Activated T-cell treated with anti-CD3 and anti-CD28 coated beads, Interleukin-2, amount 50 U/mL, for 48 hours (primary cell): ENCODE measurements at places on chromosomes 4 and X.

- peak; percentile 18 for DNase-seq
Measured at GRCh38 chr4:41747230-41748055, 1.1 kb downstream of the PHOX2B start.

GRCh38 chr4:8427761-8428287, 12.7 kb downstream of the ACOX3 start:
- DNase-seq, result no peak

DNA sequence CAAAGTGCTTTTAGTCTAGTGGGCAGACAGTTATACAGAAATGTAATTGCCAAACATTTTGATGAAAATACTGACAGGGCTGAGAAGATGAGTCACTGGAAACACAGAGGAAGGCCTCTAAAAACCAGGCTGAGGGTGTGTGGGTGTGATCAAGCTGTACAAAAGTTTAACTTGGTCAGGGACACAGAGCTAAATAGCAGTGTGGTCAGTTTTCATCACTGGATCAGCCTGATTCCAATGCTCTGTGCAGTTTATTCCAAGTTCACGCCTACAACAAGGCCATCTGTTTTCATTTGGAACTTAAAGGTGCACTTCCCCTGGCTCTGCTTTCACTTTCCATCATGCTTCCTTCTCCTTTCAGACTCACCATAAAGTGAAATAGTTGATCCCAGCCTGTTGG, 10.6 kb downstream of the CENPVL3 start:
- DNase-seq, result peak; percentile 21

DNA sequence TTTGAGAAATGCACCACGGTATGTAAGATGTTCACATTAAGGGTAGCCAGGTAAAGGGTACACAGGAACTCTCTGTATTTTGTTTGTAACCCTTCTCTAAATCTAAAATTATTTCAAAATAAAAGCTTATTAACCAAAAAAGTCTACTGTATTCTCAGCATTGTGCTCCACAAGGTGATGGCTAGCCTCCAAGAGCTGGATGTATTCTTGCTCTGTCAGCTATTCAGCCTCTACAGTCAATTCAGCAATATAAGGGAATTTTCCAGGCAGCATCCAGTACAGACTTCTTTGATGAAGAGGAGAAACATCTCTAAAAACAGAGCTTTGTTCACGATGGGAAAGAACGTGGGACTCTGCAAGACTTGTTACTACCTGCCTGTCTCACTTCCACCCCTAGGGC, 63.5 kb upstream of the MAOA start:
- no peak for DNase-seq

DNA sequence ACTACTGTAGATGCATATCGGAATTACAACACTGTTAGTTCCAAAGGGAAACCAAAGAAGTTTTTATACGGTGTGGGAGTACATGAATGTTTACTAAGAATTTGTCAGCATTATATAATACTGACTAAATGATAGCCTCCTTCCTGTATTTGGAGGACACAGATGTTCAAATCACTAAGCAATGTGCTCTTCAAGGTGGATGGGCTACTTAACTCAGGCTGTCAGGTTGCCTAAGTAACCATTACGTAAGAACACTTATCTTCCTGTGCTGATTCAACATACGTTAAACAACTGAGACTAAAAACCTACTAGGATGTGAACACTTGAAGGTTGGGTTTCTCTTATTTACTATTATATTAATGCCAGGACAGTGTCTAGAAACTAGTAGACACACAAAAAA, 81.9 kb upstream of the HPGD start:
- no peak for DNase-seq

- no peak for DNase-seq
Measured at GRCh38 chrX:145178268-145178667, 69.0 kb upstream of the SPANXN1 start.

GRCh38 chr4:26176598-26177149, 144.1 kb upstream of the RBPJ start:
- no peak for DNase-seq

DNA sequence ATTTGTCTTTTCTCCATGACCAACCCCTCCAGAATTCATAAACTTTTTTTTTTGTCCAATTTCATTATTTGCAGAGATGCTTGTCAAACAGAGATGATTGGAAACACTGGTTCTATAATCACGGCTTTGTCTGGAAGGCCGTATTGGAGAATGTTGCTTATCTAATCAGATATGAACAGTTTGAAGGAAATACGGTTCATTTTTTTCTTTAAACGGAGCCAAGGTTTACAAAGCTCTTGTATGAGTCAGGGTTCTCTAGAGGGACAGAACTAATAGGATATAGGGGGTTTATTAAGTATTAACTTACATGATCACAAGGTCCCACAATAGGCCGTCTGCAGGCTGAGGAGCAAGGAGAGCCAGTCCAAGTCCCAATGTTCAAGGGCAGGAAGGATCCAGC, 1415.8 kb downstream of the C4orf33 start:
- no peak for DNase-seq

DNA sequence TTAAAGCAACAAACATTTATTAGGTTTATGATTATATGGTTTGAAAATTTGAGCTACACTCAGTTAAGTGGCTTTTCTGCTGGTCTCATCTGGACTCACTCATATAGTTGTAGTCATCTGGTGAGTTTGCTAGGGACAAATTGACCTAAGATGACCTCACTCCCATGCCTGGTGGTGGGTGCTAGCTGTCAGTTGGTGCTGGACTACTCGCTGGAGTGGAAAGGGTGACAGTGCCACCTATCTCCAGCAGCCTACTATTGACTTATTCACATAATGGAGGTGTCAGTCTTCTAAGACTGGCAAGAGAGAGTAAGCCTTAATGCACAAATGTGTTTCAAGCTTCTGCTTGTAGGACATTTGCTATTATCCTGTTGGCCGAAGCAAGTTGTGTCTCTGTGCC, 88.2 kb downstream of the TASL start:
- DNase-seq, result no peak

DNA sequence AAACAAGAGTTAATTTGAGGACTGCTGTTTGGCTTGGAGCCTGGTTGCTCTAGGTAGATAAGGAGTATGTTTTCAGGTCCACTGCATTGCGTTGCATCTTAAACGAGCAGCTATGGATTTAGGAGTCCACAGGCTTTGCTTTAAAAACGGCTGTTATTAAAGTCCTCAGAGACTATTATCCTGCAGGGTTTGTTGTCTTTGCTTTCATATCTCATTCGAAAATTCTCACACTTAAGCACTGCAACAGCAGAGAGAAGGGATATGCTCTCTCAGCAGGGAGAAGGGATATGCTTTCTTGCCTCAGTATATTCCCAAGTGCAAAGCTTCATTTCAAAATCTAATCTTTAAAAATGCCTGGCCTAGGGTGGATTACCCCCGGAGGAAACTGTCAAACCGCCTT, 444.7 kb upstream of the FTHL17 start:
- DNase-seq, result no peak

DNA sequence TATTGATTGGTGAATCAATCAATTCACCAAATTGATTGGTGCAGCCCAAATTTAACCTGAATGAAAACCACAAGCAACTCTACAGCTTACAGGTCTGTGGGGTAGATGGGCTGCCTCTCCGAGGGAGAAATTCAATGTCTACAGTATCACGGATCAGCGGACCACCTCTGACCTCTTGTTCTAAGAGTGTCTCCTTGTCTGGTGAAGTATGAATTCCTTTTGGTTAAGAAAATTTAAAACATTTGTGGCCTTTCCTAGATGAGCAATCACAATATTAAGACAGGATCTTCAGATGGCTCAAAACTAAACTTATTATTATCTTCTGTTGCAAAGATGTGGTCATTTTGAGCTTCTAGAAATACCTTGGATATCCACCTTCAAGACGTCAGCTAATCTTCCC, 153.3 kb downstream of the IL15 start:
- no peak for DNase-seq

GRCh38 chr4:185004562-185005218, 13.6 kb upstream of the HELT start:
- DNase-seq, result no peak

DNA sequence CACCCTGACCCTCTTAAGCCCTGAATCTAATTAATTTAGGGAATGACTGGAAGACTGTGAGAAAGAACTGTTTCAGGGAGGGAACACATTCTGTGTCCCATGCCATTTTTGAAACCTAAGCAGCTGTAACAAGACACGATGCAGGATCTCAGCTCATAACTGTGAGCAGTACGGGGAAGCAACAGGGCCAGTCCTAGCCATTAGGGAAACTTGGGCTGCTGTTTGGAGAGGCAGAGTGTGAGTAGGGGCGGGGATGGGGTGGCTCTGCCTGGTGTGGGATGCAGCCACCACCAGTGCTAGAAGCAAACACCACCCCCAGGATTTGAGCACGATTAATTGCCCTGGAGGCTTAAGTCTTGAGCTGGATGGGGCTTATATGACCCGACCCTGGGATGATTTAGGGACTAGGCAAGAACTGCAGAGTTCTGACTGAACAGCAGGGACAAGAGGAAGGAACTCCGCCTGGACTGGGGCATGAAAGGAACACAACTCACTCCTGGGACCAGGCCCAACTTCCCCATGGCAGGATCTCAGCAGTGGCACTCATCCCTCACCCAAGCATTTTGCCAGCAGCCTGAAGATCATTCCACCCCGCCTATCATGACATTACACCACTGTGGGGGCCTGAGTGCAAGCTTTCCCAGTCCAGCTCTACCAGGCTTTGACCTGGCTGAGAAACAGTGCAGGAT, 43.1 kb downstream of the ATRX start:
- DNase-seq, result no peak

GRCh38 chr4:10020106-10020505, 1.2 kb downstream of the SLC2A9 start:
- DNase-seq, result no peak

GRCh38 chr4:150974252-150974640, 40.8 kb downstream of the LRBA start:
- DNase-seq, result no peak

- DNase-seq, result no peak
Measured at GRCh38 chr4:109007976-109008375, 245.1 kb upstream of the ETNPPL start.

- DNase-seq, result no peak
Measured at GRCh38 chrX:21781525-21781924, 23.6 kb upstream of the SMPX start.

DNA sequence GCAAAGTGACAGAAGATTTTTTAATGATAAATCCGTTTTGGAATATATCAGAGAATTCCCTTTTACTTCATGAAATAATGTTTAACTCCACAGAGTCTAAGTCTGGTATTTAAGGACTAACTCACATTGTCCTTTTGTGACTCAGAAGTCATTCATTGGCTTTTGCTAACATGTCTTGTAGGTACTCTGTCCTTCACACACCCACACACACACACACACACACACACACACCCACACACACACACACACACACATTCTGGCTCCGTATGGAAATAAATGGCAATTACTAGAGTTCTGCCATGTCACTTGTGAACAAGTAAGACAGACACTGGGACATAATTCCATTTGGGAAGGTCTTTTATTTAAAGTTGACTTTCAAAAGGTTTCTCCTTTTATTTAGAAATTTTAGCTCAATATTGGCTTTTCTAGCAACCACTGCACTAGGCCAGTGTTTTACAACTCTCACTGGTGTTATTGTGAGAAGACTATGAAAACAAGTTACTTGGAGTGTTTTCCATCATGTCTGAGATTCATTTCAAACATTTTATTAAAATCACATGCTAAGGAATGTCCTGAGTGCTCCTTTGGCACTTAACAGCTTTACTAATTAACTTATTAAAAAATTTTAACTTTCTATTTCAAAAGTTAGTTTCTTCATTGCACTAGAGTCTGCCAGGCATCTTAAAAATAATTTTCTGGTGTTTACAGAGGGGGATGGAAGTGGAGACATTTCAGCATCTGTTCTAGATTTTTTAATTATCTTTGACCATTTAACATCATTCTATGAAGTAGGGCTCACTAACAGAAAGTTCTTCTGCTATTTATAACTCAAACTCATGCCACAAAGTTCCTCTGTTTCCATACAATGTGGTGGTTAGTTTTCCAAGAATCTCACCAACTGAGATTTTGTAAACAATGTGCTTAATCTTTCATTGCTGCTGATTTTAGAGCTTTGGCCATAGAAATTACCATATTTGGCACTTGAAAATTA, 240.3 kb upstream of the GPC4 start:
- DNase-seq, result no peak

GRCh38 chrX:143231492-143231891, 205.8 kb downstream of the SPANXN4 start:
- no peak for DNase-seq

GRCh38 chr4:1376841-1377605, 29.2 kb downstream of the NKX1-1 start:
- no peak for DNase-seq

DNA sequence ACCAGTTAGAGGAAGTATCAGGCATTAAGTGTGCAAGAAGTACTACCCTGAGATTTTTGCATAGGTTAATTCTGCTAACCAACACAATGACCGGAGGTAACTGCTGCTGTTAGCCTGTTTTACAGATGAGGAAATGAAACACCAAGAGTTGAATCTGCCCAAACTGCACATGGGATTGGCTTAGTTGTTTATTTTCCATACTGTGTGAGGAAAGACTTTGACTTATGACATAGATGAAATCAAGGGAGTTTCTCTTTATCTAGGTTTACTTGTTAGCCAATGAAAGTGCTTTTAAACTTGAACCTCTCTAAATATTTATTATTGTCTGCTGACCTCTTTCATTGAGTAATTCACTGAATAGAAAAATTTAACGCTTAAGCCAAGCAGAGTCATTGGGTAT, 10.3 kb downstream of the GUCY1B1 start:
- no peak for DNase-seq

GRCh38 chr4:89889289-89889688, 5.4 kb upstream of the MMRN1 start:
- DNase-seq, result no peak

DNA sequence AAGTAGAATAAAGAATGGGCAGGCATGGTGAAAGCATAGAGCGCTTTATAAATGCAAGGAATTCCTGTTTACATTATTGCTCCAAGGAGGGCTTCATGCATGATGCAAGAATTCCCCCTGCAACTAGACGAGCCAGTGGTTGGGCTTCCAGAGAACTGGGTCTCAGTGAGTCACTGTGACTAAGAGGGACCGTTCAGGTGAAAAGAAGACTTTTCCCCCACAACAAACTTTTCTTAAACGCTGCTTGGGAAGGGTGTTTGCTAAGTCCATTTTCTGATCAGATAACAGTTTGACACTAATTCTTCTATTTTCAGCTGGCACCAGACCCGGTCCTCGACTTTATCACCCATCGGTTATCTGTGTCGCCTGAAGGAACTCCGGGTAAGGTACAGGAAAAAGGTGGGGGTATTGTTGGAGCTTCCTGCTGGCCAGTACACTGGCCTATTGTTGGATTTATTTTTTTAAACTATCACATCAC, 40.1 kb downstream of the LDB2 start:
- no peak for DNase-seq

GRCh38 chr4:70997036-70997435, 3.6 kb downstream of the DCK start:
- DNase-seq, result no peak

DNA sequence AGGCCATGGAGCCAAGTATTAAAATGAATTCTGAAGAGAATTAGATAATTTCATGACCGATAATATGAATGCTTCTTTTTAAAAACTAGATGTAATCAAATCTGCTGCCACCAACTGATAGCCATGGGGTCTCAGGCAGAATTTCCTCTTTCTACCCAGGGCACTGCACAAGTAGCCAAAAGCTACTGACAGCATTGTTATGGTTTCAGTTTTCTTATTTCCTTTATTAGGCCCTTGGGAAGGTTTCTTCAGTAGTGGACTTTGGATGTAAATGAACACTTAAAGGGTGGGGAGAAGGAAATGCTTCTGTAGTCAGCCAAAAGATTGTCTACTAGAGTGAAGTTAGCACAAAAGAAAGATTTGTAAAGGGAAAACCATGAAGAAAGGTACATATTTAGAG, 686.0 kb downstream of the ADGRL3 start:
- DNase-seq, result no peak

- DNase-seq, result no peak
Measured at GRCh38 chr4:19842471-19842870, 409.2 kb upstream of the SLIT2 start.
